Skeletal muscle cell (primary cell): ENCODE measurements at places on chromosomes 16 and 17.
A peak's percentile ranks its signal among the peaks of the same experiment; 100 is the strongest.

DNA sequence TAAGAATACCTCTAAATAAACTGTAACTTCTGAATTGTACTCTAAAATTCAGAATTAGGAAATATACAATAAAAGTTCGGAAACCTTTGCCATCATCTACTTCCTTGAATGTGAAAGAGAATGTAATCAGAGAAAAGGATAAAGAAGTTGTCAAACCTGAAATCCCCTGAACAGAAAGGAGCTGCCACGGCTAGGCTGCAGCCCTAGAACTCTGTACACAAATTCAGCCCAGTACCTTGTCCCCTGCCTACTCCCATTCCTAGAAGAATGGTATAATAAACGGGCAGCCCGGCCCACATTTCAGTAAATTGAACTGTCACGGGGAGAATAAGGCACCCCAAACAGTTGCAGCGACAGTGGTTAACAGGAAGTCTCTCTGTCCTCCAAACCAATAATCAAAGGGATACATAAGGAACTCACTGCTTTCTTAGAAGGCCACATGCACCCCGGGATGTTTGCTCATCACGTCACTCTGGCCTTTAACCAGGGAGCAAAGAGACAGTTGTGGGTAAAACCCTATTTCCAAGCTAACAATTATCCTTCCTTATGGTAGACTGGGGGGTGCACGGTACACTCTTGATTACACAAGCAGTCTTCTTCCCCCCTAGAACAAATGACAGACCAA lies 24.3 kb upstream of the RFFL start:
- no peak for DNase-seq

DNA sequence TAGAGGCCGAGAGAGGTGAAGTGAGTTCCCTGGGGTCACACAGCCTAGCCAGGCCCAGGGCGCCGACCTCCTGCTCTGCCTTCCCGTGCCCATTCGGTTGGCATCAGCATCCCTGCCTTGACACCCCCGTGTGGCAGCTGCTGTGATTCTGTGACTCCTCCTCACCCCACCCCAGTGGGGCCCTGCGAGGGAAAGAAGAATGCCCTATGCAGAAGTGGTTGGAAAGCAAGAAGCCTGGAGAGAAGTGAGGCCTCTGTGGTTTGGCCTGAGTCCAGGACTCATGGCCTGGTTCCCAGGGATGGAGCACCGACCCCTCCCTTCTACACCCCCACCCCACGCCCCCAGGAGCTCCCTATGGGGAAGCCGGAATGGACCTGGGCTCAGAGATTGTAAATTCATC lies 296.2 kb downstream of the SEC14L1 start:
- peak; percentile 89 for DNase-seq

DNA sequence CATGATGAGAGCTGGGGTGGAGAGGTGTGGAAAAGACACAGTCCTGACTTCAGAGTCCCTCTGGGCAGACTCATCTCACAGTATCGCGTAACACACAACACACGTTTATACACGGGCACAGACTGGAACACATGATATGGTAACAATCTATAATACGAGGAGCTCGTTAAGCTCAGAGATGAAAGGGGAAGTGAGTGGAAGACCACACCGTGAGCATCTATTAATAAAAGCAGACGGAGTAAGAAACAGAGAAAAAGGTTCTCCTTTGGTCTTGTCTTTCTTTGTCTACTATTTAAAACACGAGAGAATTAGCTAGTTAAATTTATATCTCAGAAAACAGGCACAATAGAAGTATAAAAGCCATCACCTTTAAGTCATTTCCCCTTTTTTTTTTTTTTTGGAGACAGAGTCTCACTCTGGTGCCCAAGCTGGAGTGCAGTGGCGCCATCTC lies 13.5 kb downstream of the ANKRD11 start:
- no peak for DNase-seq

GRCh38 chr16:72008424-72009216 lies at the start of gene DHODH:
DHODH (plus strand) TSS chr16:72008744; CDS start chr16:72008765, 21 bp downstream.
- DNase-seq = peak; percentile 90

GRCh38 chr17:40322358-40323315 lies 13.7 kb downstream of the RARA start:
- DNase-seq = no peak

DNA sequence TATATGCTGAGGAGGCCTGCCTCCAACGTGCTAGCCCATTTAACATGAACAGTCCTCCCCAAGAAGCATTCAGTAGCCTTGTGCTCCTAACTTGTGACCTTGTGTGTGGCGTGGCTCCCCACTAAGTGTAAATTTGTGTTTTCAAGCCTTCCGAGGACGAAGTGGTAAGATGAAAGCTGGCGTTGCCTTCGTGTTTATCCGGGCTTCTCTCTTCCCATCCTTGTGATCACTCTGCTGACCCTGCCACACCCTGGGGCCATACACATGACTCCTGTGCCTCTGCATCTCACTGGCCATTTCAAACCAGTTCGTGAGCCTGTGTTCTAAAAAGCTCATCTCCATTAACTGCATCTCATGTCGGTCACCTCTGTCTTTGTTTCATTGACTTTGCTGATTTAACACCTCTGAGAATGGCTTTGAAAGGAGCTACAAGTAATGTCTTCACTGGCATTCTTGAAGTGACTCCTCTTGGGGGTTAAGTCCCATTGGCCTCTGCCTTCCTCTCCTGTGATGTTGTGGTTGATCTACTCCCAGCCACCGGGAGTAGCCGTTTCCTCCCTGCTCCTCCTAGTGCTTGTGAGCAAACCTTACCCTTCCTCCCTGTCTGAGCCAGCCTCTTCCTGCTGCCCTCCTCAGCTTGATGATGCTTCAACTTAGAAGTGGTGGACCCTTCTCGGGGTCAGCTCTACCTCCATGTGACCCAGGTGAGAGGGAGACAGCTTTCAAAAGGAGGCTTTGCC lies 27.4 kb upstream of the NAGLU start:
- DNase-seq = no peak

- peak; percentile 60 for DNase-seq
Measured at GRCh38 chr17:74748529-74749278, at the start of gene NHERF1. NHERF1 (plus strand) TSS chr17:74748628; CDS start chr17:74748847, 219 bp downstream.
